HT-29 (cell line): ENCODE measurements at places on chromosomes 1 and 21.

DNA sequence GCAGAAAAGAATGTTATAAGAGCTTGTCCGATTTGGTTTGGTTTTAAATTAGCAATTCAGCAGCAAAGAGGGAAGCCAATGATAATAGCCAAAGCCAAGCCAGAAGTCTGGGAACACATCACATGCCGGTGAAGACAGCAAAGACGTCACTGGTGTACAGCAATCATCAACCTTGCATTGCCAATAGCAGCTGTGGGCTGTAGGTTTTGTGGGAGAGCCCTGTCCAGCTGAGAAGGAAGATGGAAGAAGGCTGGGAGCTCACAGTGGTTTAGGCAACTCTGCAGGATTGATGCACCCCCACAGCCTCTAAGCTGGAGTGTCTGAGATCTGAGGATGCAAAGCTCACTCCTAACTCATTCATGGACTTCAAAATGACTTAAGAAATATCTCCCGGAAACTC lies 338.7 kb downstream of the SIPA1L2 start:
- DNase-seq = no peak

- no peak for DNase-seq
These were observed 21.1 kb downstream of the IPO9 start for GRCh38 chr1:201850053-201850397.

DNA sequence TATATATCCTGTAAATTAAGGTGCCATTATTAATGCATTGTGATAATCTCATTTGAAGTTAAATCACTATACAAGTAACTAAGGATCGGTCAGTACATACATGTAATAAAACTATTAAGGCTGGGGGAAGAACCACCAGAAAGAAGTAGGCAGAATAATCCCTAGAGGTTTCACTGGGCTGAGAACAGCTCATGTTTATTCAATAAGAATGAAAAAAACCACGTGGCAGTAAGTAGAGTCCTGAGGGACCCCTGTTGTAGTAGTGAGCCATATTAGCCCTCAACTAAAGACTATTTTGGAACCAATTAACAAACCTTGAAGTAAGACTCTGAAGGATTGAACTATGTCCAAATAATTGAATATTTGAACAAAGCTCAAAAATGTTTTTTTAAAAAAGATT lies 46.9 kb upstream of the ADAM30 start:
- no peak for DNase-seq

- no peak for DNase-seq
These were observed 5.8 kb downstream of the ABCB10 start for GRCh38 chr1:229552732-229553131.

- no peak for DNase-seq
These were observed 239.4 kb downstream of the BACH1 start for GRCh38 chr21:29538115-29538514.

DNA sequence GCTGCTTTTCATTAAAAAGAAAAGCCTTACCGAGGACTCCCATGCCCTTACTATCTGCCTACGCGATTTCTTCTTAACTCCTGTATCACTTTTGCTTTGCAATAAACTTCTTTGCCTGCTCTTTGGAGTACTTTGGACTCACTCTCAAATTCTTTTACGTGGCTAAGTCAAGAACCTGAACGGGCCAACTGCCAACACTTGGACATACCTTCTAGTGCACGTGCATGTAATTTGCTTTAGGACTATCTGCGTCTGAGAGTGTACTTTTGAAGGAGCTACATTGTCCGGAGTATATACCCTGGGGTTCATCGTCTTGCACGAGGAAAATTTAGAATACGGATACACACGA lies 3.6 kb upstream of the OTUD3 start:
- DNase-seq = peak; percentile 9

DNA sequence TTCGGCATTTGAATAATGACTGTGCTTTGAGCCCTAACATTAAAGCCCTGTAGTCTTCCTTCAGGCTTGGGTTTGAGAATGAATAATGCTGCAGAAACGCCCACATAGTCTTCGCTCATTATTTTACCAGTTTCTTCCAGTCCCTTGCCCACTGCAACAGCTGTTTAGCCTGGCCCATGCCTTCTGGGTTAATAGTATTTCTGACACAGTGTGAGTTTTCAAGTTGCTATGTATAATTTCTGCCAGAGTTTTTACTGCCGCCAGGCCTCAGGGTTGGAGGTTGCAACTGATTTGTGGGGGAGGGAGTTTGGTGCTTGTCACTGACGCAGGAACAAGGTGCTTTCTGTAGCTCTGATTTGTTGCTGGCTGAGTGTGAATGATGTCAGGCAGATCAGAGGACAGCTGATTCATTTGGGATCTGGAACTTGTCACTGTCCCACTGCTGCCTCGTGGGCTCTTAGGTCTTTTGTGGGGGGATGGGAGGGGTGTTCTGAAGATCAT lies 109.8 kb downstream of the MAST2 start:
- no peak for DNase-seq

- DNase-seq = peak; percentile 81
These were observed 23.5 kb downstream of the F11R start for GRCh38 chr1:160997323-160998038.

DNA sequence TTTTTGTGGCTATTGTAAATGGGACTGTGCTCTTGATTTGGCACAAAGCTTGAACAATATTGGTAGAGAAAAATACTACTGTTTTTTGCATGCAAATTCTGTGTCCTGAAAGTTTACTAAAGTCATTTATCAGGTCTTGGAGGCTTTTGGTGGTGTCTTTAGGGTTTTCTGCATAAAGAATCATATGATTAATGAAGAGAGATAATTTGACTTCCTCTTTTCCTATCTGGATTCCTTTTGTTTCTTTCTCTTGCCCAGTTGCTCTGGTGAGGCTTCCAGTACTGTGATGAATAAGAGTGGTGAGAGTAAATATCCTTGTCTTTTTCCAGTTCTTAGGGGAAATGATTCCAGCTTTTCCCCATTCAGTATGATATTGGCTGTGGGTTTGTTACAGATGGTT lies 1166.7 kb downstream of the NCAM2 start:
- no peak for DNase-seq

DNA sequence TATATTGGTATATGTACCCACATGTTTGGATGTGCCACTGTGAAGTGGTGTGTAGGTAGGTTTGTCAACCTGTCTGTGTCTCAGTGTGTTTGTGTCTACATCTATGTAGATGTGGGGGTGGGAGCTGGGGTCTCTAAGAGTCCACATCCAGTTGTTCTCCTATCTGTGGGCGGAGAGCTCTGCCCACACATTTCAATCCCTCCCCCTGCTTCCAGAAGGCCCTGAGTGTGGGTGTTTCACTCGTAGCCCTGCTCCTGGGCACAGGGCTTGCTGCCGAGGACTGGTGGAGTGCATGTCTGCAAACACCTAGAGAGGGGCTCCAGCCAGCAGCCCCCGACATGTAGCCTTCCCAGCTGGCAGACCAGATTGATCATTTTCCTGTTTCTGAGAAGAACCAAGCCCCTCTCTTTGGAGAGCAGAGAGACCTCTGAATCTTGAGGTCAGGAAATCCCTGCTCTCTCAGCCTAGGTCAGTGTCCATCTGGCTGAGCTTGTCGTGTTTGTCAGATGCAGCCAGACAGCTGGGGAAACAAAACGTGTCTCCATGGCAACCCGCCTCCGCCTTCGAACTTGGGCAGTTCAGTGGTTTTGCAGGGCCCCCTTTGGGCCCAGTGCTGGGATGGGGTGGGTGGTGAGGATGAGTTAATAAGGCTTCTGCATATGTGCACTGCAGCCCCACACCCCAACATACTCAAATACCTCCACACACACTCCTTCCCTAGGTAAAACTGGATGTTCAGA lies 31.2 kb upstream of the SYNC start:
- peak; percentile 50 for DNase-seq

GRCh38 chr1:247352175-247352574 lies 20.5 kb upstream of the ZNF496 start:
- DNase-seq = no peak

DNA sequence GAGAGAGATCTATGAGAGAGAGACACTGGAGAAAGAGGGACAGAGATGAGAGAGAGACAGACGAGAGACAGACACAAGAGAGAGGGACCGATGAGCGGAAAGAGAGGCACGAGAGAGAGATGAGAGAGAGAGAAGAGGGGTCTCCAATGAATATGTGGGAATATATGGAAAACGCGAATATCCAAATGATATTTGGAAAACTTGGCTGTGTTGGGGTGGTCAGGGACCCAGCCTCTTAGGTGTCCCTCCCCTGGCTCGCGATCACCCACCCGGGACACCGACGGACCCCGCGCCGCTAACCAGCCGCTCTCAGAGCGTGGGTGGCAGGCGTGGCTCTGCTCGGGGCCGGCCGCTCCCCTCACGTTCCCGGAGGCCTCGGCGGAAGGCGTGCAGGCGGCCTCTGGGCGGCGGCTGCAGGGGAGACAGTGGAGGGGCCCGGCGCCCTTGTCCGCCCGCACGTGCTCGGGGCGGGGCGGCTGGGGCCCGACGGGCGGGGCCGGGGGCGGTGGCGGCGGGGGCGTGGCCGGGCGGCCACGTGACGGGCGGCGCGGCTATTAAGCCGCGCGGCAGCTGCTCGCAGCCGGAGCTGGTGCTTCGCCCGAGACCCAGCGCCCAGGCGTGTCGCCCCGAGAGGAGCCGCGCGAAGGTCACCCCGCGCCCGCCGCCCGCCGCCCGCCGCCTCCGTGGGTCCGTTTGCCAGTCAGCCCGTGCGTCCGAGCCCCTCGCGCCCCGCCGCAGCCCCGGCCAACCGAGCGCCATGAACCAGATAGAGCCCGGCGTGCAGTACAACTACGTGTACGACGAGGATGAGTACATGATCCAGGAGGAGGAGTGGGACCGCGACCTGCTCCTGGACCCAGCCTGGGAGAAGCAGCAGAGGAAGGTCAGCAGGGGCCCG lies at the start of gene ACTN2:
Gene ACTN2, plus strand, starts transcription at position 583 of the 898 bp plus-strand sequence. Its CDS starts 175 bp downstream, at position 758.
- no peak for DNase-seq

DNA sequence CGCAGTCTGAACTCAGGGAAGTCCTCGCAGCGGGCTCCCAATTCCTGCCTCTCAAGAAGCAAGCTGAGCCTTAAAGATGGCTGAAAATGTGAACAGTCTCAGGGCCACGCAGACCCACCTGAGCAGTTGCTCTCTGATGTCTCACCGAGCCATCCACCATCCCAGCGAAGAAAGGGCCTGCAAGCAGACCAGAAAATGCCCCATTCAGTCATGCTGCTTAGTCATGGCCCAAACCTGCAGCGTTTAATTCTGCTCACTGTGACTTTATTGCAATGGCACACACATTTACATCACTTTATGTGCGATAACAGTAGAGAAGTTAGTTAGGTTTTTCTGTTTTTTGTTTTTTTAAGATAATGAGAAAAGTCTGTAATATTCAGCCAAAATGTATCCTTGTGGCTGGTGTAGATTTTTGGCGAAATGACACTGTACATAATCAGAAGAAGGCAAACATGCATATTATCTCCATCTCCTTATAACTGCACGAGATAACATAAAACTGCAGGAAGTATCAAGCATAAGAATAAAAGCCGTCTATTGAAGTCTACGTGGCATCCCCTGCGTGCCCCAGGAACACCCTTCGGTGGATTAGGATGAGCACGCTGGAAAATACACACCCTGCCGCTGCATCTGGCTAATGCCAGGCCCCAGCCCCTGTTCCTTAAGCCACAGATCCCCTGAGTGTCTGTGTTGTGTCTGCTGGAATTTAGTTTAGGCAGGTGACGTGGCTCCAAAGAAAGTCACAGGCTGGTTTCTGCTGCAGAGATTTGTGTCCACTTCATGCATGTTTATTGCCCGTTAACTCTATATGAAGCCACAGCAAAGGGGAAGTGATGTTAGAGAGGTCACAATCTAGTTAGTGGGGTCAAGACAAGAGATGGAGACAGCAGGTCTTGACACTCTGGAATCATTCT lies 119.8 kb upstream of the IRF2BP2 start:
- no peak for DNase-seq

DNA sequence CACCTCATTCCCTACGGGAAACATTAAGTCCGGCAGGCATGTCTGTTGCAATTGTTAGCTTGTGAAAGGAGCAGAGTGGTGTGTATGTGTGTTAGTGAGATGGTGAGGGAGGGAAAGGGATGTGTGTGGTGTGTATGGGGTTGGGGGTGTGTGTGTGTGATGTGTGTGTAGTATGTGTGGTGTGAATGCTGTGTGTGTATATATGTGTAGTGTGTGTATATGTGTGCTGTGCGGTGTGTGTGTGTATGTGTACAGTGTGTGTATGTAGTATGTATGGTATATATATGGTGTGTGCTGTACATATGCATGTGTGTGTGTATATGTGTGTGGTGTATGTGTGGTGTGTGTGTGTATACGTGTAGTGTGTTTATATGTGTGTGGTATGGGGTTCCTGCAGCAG lies 20.8 kb upstream of the BLACAT1 start:
- no peak for DNase-seq

DNA sequence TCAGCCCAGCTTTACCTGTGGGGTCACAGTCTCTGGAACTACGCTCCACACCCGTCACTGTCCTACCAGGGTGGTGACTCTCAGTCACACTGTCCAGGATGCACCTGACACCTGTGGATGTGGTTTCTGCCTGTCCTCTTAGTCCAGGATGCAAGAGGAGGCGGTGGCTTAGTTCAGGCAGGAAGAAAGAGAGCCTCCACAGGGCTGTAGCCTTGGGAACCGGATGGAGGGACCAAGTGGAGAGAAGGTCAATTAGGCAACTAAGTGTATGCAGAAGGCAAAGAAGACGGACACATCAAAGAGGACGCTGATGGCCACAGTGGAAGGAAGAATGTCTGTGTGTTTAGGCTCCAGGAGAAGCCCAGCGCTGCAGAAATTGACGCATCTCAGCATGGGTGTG lies 153.9 kb upstream of the IRF2BP2 start:
- DNase-seq = no peak

GRCh38 chr21:46559291-46559983 lies 45.4 kb downstream of the S100B start:
- DNase-seq = no peak

- DNase-seq = no peak
These were observed 9.4 kb upstream of the SEC16B start for GRCh38 chr1:177979272-177979671.

DNA sequence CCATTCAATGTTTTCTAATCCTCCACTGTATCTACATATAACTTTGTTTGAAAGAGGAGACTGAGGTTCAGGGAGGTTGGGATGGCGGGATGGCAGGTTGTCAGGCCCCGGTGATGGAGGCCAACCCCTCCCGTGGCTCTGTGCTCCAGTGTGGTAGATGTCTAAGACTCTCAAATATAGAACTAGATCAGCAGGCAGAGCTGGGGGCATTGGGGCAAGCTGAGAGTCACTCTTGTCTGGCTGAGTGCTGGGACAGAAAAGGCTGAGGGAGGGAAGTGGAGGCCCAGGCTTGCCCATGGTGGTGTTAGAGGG lies 1.7 kb downstream of the IL6R start:
- no peak for DNase-seq

DNA sequence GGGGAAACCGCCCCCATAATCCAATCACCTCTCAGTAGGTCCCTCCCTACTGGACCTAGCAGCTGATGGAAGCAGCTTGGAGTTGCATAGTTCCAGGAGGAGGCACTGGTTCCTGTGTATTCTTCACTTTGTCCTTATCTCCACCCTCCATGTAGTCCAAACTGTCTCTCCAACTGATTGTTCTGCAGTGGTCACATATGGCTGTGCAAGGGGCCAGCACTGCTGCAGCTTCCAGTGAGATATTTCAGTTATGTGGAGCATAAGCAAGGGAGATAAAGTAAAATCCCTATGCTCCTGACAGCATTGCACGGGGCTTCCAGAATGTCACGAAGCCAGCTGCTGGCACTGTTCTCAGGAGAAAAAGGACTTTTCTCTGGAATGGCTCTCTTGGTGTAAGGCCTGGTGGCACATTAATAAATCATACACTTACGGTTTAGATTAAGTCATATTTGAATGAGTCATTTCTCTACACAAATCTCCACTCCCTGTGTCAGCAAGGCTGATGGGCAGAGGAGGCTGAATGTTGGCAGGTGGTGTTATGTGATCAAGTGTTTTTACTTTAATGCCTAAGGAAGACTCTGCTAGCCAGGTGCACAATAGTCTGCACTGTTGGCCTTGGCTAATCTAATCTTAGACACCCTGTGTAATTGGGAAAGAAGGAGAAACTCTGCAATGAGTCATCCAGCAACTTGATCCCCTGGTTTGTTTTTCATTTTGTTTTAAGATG lies 93.4 kb downstream of the KCNK1 start:
- DNase-seq = peak; percentile 82
